ENCODE measurements at places on chromosomes 7 and 10.

- no peak for DNase-seq
These were observed 171.1 kb downstream of the FAM107B start for GRCh38 chr10:14603534-14604102.

- DNase-seq, result no peak
These were observed 22.7 kb downstream of the RBM28 start for GRCh38 chr7:128321044-128321422.

DNA sequence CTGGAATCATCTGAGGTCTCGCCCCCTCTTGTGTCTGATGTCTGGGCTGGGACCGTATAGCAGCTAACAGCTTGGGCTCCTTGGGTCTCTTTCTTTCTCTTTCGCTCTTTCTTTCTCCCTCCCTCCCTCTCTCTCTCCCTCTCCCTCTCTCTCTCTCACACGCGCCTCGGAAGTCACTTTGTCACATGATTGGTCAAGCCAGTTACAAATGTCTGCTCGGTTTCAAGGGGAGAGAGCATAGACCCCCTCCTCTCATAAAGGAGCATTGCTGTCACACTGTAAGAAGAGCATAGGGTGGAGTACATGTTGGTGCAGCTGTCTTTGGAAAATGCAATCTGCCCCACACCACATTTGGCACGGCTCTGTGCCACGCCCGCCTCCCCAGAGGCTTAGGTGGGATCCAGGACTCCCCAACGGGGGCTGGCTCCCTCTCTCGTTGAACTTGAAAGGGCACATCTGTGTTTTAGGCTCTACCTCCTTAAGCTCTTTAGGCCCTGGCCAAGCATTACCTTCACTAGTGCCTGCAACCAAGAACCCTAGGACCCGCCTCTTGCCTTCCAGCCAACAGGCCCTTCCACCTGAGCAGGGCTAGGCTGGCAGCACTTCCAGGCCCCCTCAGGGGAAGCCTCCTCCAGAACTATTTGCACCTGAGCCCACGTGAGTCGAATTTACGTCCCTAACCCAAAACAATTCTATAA is 61.9 kb upstream of the CACUL1 start:
- DNase-seq, result no peak

DNA sequence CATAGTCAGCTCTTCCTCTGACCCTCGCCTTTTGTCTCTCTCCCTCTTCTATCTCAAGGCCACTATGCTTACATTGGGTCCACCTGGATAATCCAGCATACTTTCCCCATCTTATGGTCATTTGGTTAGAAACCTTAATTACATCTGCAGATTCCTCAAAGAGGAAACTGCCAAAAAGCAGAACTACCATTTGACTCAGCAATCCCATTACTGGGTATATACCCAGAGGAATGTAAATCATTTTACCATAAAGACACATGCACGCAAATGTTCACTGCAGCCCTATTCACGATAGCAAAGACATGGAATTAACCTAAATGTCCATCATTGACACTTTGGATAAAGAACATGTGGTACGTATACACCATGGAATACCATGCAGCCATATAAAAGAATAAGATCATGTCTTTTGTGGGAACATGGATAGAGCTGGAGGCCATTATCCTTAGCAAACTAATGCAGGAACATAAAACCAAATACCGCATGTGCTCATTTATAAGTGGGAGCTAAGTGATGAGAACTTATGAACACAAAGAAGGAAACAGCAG is 114.8 kb upstream of the NPY start:
- DNase-seq, result no peak

GRCh38 chr7:18495412-18496340 is at the start of gene HDAC9:
HDAC9 (plus strand) TSS chr7:18495749; CDS start chr7:18496303, 554 bp downstream.
- DNase-seq, result no peak

All from T-helper 9 cell (primary cell).